ENCODE measurements at places on chromosomes 6 and 20. TPM values are rescaled to one million over a fixed set of nuclear protein-coding genes. Genes with fewer than 3 reads are reported as not detected.

DNA sequence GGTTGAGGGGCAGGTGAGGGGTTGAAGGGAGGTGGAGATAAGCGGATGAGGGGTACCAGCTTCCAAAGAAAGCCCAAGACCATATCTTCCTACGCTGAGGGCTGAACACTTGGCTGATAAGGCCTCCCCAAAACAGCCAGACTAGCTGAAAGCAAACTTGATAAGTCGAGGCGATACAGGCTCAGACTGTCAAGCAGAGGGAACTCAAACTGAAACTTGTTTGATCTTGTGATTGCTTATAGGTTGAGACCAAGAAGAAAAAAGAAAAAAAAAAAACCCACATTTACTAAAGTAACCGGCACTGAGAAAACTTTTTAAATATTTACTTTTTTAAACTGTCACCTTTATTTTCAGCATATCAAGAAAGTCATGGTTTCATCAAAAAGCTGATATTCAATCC, 73.6 kb downstream of the TRERF1 start:
- DNase-seq: no peak

Gene KCNB1
- 2.0 TPM for total RNA-seq

GRCh38 chr6:163348789-163349680, 65.5 kb upstream of the QKI start:
- DNase-seq: no peak

Gene MLIP
- total RNA-seq: 2.7 TPM

GRCh38 chr6:79070206-79070825, 7.7 kb downstream of the PHIP start:
- no peak for DNase-seq

- peak; percentile 47 for DNase-seq
Measured at GRCh38 chr20:19784511-19785172, 26.6 kb downstream of the RIN2 start.

GRCh38 chr20:41154436-41155176, 17.3 kb downstream of the PLCG1 start:
- no peak for DNase-seq

Gene TFAP2A
- total RNA-seq: 0.20 TPM

All from left colon (tissue), 2 donors.